ENCODE measurements at places on chromosomes 16 and 17. TPM values are rescaled to one million over a fixed set of nuclear protein-coding genes. Genes with fewer than 3 reads are reported as not detected.

The SLC12A3 gene
- not detected for total RNA-seq

The FZD2 gene
- total RNA-seq: 16.4 TPM

The PPM1E gene
- total RNA-seq: 0.41 TPM

The RTN4RL1 gene
- total RNA-seq: 0.90 TPM

The KRT32 gene
- total RNA-seq: 0.09 TPM

The ATAD5 gene
- total RNA-seq: 10.4 TPM

The NPIPA3 gene
- total RNA-seq: 0.54 TPM

The SMIM22 gene
- total RNA-seq: not detected

The CISD3 gene
- total RNA-seq: 6.5 TPM

The PYY gene
- total RNA-seq: not detected

The TP53TG3C gene
- not detected for total RNA-seq

The ACSM2A gene
- total RNA-seq: not detected

The RRAD gene
- total RNA-seq: 3.8 TPM

The HBZ gene
- not detected for total RNA-seq

The HGS gene
- 94.7 TPM for total RNA-seq

The WNT3 gene
- total RNA-seq: 0.65 TPM

The MT1X gene
- total RNA-seq: 39.9 TPM

The MYH8 gene
- not detected for total RNA-seq

Data from fibroblast of the aortic adventitia (primary cell).